WERI-Rb-1 (cell line): ENCODE measurements at places on chromosomes 11 and 22.
A peak's percentile ranks its signal among the peaks of the same experiment; 100 is the strongest.

DNA sequence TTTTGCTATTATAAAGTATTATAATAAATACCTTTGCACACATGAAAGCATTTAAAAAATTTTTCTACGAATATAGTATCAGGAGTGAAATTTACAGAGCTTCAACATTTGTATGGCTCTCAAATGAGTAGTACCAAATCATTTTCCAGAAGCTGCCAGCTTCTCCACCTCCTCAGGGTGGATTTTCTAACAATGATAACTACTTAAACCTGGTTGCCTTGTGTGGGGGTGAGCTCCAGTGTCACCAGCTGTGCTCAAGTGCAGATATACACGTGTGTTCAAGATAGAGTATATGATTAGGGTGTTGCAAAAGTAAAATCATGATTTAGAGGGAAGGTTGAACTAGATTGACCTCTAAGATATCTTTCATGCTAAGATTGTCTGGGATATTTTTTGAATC lies 48.2 kb downstream of the HORMAD2 start:
- no peak for DNase-seq

GRCh38 chr11:26994631-26995095 lies 751 bp downstream of the FIBIN start:
- DNase-seq: no peak

DNA sequence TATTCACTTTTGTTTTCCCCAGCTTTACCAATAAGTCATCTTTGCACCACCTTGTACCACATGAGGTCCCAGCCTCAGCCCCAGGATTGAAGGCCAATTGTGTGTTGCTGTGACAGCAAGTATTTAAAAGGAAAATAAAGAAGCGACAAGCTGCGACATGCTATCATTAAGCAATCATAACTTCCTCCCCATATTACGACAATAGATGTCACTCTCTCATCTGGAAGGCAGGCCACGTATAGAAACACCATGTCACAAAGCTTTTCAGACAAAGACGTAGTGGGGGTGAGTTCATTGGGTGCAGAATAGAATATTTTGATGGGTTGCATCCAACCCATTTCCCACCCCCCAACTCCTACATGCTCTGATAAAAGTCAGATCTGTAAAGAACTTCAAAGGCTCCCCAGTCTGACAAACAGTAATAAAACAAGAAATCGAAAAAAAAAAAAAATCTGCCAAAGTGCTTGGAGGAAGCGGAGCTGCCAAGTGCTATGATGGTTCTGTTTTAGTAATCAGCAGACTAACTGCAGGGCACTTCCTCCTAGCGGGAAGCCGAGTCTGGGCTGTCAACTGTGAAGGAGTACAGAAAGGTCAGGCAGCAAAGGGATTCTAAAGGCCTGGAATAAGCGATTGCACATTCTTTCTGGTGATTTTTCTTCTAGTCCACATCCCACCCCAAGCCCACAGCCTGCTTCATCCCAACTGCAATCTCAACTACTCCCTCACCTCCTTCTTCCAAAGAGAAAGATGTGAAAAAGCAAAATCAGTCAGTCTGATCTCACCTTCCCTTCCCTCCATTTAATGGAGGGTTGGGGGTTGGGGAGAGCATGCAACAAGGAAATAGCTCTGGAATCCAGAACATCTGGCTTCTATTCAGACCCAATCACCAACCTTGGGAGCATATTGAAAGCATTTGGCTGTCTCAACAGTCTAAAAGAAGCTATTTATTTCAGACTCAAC lies 131.4 kb upstream of the UBASH3B start:
- no peak for DNase-seq

- no peak for DNase-seq
Observed at GRCh38 chr11:44377914-44378321, 68.0 kb upstream of the ALX4 start.

GRCh38 chr22:46251816-46252380 lies 1.8 kb upstream of the CDPF1 start:
- DNase-seq: no peak

DNA sequence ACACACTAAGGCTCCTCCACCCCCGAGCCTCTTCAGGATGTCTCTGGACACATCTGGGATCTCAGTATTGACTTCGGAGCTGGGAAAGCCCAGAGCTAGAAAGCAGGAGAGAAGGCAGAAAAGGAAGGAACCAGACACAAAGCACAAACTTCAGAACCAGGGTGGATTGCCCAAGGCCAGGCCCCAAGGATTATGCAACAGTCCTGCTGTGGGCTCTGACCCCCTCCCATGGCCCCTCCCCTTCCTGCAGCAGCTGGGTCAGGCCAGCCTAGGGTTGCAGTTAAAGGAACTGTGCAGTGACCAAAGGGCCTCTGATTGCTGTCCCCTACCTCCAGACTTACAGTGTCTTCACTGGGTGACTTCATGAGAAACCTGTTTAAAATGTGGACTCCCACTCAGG lies 5.3 kb downstream of the KCNE3 start:
- peak; percentile 26 for DNase-seq

DNA sequence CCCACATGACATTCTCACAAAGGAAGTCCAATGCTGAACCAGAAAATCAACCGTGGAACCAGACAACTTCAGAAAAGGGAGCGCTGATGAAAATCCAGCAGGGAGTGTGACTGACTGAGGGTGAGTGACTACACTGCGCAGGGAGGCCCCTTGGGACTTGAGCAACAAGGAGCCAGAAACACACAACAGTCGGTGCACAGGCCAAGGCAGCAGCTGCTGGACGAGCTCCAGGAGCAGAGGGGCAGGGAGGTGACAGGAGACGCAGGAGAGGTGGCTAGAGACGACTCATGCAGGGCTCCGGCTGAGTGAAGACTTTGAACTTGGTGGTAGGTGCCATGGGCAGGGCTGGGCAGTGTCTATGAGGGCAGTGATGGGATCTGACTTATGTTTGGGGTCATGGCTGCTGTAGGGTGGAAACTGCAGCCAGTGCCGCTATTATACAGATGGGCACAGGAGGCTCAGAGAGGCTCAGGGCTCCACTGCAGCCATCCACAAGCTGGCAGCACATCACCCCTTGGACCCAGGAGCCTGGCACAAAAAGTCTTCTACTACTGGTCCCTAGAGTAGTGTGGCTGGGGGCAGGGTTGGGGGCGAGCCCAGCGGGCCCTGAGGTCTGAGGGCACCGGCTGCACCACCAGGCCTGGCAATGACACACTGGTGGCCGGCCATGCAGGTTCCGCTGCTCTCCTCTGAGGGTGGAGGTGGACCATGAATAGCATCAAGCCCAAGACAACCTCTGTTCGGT lies 10.3 kb upstream of the FADD start:
- no peak for DNase-seq

DNA sequence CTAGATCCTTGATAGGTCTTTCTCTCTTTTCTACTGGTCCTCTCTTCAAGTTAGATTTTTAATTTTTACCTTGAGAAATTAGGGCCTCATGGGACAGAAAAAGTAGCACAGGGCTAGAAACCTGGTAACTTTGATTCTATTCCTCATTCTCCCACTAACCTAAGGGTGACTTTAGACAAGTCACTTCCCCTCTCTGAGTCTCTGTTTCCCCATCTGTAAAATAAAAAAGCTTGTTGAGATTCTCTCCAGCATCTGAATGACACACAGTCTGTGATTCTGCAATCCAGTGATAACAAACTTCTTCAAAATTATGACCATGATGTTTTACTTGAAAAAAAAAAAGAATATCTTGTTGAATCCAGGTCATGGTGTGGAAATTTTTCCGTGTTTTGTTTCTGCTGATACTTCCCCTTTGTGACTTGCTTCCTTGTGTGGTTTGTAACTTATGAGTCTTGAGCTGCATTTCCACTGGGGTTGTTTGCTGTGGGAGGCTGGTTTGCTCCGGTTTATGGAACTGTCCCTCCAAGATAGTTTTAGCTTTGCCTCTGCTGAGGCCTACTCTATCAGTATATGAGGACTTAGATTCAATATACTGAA lies 9.8 kb upstream of the MPEG1 start:
- no peak for DNase-seq

DNA sequence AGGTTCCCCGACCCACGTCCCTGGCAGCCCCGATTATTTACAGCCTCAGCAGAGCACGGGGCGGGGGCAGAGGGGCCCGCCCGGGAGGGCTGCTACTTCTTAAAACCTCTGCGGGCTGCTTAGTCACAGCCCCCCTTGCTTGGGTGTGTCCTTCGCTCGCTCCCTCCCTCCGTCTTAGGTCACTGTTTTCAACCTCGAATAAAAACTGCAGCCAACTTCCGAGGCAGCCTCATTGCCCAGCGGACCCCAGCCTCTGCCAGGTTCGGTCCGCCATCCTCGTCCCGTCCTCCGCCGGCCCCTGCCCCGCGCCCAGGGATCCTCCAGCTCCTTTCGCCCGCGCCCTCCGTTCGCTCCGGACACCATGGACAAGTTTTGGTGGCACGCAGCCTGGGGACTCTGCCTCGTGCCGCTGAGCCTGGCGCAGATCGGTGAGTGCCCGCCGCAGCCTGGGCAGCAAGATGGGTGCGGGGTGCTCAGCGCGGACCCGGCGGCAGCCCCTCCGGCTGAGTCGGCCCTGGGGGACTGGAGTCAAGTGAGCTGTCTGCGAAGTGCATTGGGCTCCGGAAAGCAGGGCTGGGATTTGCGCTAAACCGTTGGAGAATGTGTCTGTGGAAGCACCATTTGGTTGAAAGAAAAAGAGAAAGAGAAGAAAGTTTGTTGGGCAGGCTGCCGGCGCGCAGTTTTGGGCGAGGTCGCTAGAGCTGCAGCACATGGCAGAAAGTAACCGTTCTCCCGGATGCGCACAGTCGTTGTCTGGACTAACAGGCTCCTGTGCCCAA lies at the start of gene CD44:
Gene CD44, plus strand, starts transcription at position 229 of the 779 bp plus-strand sequence. Its CDS starts 133 bp downstream, at position 362.
- DNase-seq: no peak

- no peak for DNase-seq
Observed at GRCh38 chr11:69130654-69131053, 25.1 kb upstream of the SMIM38 start.

DNA sequence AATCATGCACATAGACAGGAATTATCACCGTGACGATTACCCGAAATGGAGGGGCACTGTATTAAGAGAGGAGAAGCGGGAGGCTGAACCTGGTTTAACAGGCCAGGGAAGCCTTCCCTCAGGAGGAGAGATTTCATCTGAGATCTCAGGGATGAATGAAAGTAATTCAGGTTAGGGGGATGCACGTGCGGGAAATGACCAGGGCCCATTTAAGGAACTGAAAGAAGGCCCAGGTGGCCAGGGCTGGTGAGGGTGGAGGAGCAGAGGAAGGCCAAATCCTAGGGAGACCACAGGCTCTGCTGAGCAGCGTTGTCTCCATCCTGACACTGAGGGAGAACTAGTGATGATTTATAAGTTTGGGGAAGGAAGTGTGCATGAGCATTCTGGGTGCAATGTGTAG lies 16.3 kb upstream of the OPCML start:
- DNase-seq: no peak

DNA sequence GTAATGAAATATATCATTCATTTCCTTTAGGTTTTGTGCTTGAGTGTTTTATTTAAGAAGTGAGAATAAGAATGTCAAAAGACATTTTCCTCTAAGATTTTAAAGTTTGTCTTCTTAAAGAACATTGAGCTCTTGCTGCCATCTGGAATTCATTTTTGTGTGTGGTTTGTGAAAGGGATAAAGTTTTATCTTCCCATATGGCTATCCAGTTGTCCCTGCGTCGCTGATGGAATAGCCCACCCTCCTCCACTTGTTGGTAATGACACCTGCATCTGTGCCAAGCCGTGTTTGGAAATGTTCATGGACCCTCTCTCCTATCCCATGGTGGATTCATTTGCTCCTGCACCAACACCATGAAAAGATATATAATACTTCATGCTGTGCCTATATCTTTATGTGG lies 901.5 kb downstream of the BRD1 start:
- no peak for DNase-seq

GRCh38 chr11:116727990-116728389 lies 44.8 kb downstream of the BUD13 start:
- DNase-seq: no peak

DNA sequence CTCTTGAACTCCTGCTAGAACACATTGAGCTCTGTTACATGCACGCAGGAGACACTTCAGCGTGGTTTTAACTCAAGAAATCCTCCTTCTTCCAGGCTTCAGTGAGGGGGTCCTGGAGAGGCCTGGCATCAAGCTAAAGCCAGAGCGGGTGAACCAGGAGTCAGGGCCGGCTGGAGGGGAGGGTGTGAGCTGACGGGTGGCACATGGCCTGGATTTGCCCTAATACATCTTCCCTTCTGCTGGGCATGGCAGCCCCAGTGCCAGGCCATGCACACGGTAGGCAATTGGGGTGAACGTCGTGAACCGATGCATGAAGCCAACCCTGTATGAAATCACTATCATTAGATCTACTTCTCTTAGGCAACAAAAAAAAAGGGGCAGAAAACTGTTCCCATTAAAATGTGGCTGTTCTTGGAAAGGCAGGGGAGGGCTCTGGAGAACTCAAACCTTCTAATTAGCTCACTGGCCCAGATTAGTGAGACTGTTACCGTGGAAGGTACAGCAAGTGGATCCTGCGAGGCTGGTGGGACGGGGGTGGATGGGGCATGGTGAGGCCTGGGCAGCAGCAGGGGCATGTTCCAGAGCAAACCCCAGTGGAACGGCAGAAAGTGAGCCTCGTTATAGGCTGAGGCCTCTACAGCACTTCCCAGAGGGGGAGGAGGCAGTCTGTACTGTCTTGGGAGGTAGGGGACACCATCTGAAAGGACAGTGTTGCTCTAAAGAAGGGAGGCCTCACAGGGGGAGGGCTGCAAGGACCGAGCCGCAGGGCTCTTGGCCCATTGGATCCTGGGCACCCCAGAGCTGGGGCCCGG lies 10.6 kb downstream of the IFT27 start:
- no peak for DNase-seq

- no peak for DNase-seq
Observed at GRCh38 chr11:62201376-62201775, 7.1 kb upstream of the SCGB2A1 start.

DNA sequence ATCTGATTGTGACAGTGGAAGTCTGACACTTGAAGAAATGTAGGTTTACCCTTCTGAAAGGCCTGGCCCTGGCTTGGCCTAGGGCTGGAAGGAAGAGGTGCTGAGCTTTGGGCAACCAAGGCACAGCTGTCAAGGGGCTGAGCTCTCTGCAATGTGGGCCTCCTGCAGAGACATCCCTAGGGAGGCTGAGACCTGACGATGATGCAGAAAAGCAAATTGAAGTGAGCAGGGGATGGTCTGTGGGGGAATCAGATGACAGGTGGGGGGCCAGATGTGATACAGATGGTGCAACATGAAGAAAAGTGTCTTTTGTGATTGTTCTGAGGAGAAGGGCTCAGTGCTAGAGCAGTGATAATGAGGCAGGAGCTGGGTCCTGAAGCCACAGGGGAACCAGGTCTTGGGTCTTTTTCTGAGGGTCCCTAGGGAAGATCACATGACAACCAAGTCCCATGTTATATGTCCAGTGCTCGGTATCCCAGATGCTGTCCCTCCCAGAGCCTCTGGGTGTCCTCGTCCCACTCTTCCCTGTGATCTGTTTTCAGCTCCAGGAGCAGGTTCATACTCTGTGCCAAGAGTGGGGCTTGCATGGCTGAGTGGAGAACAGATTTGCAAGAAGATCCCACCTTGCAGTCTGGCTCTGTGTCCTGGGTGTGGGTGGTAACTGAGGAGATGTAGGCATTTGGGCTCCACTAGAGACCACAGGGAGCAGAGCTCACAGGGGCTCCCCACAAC lies 79.9 kb upstream of the VPREB1 start:
- DNase-seq: peak; percentile 16

- DNase-seq: no peak
Observed at GRCh38 chr22:21753374-21754111, 17.9 kb upstream of the YPEL1 start.

- DNase-seq: no peak
Observed at GRCh38 chr22:44972363-44973083, 37.3 kb downstream of the PHF21B start.

GRCh38 chr11:81497202-81497804 lies 1236.4 kb downstream of the FAM181B start:
- DNase-seq: peak; percentile 31

- no peak for DNase-seq
Observed at GRCh38 chr11:120054753-120055045, 83.2 kb downstream of the TRIM29 start.
